A549 treated with dexamethasone at 1 μM for 4 hours (cell line): ENCODE measurements at places on chromosomes 5 and 9. TPM values are rescaled to one million over a fixed set of nuclear protein-coding genes. Genes with fewer than 3 reads are reported as not detected.

LPAR1 gene
- 18.5 to 24.7 TPM (median 23.6 TPM) in 5 replicates for total RNA-seq

KLF4 gene
- 33.8 to 39.6 TPM (median 38.3 TPM) in 5 replicates for total RNA-seq

IFNA13 gene
- not detected in 5 replicates for total RNA-seq

MTRR gene
- total RNA-seq = 28.2 to 42.1 TPM (median 35.9 TPM) in 5 replicates

PCDHA1 gene
- 0.08 to 0.21 TPM (median 0.18 TPM) in 5 replicates for total RNA-seq

C9orf153 gene
- total RNA-seq = 0.07 to 0.25 TPM (median 0.12 TPM) in 5 replicates

SMIM33 gene
- not detected in 5 replicates for total RNA-seq
